ENCODE measurements at places on chromosomes 12 and 14.

GRCh38 chr14:54659365-54659764 is 92.4 kb downstream of the SAMD4A start:
- no peak for DNase-seq

DNA sequence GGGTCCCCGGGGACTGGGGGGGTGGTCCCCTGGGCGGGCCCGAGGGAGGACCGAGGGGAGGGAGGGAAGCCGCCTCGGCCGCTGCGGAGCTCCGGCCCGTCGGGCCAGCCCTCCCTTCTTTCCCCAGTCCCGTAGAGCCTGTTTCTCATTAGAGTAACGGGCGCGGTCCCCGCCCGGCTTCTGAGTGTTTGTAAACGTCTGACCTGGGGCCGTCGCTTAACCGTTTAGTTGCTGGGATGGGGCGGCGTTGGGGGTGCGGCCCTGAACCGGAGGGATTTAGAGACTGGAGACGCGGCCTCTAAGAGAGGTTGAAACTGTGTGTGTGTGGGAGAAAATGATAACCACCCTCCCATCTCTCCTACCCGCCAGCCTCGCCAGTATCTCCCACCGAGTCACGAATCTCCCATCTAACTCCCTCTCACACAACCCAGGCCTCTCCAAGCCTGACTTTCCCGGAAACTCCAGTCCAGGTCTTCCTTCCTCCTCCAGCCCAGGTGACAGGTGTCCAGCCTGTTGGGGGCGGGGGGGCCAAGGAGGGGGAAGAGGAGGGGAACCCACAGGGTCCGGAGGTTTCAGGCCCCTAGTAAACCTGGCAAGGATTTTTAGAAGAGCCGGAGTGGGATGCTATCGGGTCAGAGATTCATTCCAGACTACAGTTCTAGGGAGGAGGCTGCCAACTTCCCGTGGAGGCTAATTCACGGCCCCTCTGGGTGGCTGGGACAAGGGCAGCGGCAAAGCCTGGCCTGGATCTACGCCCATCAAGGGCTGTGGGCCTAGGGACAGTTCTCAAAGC is 1.1 kb upstream of the NFATC4 start:
- peak; percentile 88 for DNase-seq

- DNase-seq, result no peak
Measured at GRCh38 chr12:113242026-113242418, 20.8 kb downstream of the TPCN1 start.

- DNase-seq, result no peak
Measured at GRCh38 chr14:32109676-32110547, 32.8 kb downstream of the ARHGAP5 start.

GRCh38 chr12:25352083-25352918 is 101.6 kb upstream of the KRAS start:
- no peak for DNase-seq

- no peak for DNase-seq
Measured at GRCh38 chr12:120496413-120497340, 764 bp downstream of the DYNLL1 start.

- peak; percentile 44 for DNase-seq
Measured at GRCh38 chr12:104930388-104931326, 27.4 kb downstream of the SLC41A2 start.

DNA sequence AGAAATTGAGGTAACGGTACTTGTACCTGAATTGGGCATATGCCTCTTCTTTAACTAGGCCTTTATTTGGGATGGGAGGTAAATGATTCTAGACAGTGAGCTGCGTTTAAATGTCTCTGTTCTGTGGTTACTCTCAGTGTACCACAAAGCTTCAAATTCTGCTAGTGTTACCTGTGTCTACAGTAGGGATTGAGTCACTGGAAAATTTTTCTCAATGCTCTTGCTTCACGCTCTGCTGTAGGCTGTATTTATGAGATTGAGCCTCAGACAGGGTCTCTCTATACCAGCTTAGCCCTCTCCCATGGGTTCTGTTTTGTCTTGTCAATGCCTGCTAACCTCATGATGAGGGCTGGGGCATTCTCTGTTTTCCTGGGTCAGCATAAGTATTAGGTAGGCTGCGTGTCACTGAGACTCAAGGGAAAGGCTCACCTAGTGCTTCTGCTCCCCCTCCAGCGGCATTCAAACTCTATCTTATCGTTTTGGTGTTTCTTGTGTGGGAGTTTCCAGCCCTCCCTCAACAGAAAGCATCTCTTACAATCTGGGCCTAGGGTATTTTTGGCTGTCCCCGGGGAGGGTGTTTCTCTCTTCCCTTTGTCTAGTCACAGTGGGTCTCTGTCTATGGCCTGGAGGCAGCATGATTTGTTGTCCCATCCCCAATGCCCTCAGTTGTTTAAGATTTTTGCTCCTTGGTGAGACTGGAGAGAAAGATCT is 285.8 kb downstream of the ADGRD1 start:
- DNase-seq, result no peak

DNA sequence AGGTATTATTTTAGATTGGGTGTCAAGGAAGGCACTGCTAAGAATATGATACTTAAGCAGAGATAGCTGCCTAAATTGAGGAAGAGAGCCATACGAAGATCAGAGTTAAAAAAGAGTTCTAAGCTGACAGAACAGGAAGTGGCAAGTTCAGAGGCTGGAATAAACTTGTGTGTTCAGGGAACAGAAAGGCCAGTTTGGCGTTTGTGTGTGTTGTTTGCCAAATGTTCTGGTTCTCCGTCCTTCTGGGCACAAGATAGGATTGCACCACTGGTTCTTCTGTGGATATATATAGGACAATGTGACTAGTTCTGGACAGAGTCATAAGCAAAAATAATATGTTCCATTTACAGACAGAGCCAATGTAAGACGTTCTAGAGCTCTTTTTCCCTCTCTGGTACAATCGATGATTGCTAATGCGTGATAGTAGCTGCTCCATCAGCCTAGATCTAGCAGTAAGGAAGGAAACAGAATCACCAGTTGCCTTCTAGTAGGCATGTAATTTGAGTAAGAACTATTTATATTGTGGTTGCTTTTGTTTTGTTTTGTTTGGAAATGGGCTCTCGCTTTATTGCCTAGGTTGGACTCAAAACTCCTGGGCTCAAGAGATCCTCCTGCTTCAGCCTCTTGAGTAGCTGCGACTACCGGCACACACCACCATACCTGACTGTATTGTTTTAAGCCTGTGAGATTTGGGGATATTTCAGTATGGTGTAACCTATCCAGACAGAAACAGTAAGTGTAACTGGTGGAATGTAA is 7.4 kb downstream of the BBS10 start:
- DNase-seq, result peak; percentile 38

DNA sequence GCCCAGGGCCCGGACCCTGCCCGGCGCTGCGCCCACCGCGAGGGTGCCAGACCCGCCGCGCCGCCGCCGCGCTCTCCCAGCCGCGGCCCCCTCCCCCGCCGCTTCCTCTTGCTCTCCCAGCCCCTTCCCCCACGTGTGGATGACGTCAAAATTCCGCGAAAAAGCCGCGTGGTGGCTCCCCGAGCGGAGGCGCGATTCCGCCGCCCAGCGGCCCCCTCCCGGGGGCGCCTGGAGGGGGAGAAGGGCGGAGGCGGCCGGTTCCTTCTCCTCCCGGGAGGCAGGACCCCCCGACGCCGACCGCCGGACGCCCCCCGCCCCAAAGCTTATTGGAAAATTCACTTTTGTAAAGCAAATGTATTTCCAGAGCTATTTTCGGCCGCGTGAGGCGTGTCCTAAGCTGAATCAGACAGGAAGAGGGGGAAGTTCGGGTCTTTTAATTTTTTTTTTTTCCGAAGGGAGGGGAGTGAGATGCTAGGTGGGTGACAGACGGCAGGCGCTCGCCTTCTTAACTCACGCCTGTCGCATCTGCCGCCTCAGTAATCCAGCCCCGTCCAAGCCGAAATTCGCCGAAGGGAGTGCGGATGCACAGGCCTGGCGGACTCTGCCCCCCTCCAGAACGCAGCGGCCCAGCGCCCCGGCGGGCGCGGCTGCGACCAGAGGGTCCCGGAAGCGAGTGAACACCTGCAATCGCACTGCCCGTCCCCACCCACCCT is 4.1 kb upstream of the CCND2 start:
- peak; percentile 84 for DNase-seq

DNA sequence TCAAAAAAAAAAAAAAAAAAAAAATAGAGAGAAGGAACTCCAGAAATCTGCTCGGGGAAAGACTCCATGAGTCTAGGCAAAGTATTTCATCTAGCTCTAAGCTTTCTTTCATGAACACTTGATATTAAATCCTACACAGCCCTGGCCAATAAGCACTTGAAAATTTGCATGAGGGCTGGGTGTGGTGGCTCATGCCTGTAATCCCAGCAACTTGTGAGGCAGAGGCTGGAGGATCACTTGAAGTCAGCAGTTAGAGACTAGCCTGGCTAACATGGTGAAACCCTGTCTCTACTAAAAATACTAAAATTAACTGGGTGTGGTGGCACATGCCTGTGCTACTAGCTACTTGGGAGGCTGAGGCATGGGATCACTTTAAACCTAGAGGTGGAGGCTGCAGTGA is 13.1 kb upstream of the METAP2 start:
- no peak for DNase-seq

DNA sequence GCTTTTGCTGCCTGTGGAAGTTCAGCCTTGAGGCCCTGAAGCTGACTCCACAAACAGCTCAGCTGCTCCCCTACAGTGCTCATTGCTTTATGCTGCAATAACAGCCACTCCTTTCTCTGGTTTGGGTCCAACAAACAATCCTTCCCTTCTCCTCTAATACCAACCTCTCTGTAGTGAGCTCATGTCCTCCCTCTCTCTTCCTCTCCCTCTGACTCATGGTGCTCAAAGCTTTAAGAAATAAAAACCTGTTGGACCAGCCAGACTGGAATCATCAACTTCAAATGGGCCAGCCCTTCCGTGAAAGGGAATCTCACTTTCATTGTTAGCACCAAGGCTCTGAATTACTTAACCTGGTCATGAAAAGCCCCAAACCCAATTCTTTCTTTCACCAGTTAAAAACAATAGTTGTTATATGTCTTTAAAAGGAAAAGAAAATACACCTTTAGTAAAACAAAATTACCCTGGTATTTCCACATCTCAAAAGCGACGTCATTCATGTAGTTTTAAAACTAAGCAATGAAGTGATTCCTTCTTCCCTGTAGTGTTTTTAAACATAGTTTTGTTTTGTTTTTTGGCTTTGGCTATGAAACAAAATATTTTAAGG is 126.4 kb downstream of the DUSP6 start:
- DNase-seq, result peak; percentile 76

DNA sequence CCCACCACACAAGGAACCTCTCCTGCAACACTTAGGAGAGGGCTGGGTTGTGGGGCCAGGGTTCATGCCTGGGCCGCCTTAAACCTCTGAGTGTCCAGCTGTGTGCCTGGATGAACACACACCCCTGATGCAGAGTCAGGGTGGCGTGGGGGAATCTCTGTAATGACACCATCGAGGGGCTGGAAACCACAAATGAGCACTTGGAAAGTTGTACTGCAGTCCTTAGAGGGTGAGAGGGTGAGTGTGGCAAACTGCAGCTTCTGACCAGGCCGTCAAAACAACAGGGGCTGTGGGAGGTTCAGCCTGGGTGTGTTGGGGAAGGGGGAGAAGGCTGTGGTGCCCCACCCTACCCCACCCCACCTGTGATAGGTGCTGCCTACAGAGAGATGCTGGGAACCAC is 12.4 kb upstream of the KRT5 start:
- no peak for DNase-seq

DNA sequence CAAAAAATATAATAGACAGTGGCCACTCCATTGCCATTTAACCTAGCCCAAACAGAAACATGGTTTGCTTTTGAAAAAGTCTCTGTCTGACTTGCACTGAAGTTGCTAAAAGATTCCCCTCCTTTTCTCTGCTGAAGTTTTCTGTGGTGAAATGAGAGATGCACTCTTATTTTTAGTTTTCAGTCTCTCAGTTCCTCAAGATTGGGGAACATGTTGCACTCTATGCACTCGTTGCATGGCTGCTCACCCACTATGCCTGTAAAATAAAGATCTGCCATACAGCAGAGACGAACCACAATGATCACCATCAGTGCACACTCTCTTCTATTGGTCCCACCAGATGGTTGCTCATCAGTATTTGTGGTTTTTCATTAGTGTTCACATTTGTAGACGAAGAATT is 13.1 kb upstream of the DAAM1 start:
- no peak for DNase-seq

- no peak for DNase-seq
Measured at GRCh38 chr12:71128191-71128788, 29.5 kb downstream of the TSPAN8 start.
